IMR-90 (cell line): ENCODE measurements at places on chromosomes 13 and 19. TPM values are rescaled to one million over a fixed set of nuclear protein-coding genes. Genes with fewer than 3 reads are reported as not detected.

DNA sequence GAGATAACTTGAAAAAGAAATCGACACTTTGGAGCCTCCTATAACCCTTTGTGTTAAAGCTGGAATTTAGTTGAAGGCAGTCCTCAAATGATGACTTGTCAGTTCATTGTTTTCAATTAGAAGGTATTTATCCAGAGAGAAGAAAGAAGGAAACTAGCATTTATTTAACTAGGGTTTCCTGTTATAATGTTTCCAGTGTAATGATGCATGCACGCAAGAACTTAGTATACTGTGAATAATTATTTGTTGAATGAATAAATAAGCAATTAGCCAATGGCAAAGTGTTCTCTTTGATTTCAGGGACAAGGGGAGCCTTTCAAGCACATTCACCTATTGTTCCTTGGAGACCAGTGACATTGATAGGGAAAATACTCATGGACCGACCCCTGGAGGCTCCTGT, 307.4 kb downstream of the KLF5 start:
- H3K36me3 ChIP-seq = no peaks in the 10 kb centered on the region
- H3K27me3 ChIP-seq = peaks cover 8% of the 10 kb centered on the region; the same call in 1 of the 2 replicates
- no peak overlapping the region for H3K27ac ChIP-seq
- DNase-seq = no peak

HIPK4 gene
- 0.18 and 0.28 TPM in 2 replicates for total RNA-seq

- DNase-seq = no peak
- H3K4me1 ChIP-seq = peaks cover 3% of the 10 kb centered on the region
- H3K4me3 ChIP-seq = no peak overlapping the region
- no peak overlapping the region for H3K27ac ChIP-seq
- H3K27me3 ChIP-seq = no peaks in the 10 kb centered on the region
- no peaks in the 10 kb centered on the region for H3K36me3 ChIP-seq
Measured at GRCh38 chr19:12641456-12641855, 25.1 kb downstream of the MAN2B1 start.

DIAPH3 gene
- 9.3 and 16.1 TPM in 2 replicates for total RNA-seq
